ENCODE measurements at places on chromosomes 3 and 15.

- no peak for DNase-seq
Observed at GRCh38 chr3:69197922-69198530, 75.6 kb upstream of the LMOD3 start.

DNA sequence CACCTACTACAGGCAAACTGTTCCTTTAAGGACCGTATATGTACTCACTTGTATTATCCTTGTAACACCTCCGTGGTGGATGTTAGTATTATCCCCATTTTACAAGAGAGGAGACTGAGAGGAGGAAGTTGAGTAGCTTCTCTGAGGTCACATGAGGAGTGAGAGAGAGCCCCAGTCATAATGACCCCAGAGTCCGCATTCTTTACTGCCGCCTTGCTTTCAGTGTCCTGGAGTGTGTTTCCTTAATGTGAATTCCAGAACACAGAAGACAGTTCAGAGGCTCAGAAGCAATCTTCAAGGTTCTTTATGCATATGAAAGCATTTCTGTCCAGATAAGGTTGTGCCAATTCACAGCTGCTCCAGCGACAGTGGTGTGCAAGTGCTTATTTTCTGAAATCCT is 199.2 kb downstream of the CACNA2D3 start:
- no peak for DNase-seq

DNA sequence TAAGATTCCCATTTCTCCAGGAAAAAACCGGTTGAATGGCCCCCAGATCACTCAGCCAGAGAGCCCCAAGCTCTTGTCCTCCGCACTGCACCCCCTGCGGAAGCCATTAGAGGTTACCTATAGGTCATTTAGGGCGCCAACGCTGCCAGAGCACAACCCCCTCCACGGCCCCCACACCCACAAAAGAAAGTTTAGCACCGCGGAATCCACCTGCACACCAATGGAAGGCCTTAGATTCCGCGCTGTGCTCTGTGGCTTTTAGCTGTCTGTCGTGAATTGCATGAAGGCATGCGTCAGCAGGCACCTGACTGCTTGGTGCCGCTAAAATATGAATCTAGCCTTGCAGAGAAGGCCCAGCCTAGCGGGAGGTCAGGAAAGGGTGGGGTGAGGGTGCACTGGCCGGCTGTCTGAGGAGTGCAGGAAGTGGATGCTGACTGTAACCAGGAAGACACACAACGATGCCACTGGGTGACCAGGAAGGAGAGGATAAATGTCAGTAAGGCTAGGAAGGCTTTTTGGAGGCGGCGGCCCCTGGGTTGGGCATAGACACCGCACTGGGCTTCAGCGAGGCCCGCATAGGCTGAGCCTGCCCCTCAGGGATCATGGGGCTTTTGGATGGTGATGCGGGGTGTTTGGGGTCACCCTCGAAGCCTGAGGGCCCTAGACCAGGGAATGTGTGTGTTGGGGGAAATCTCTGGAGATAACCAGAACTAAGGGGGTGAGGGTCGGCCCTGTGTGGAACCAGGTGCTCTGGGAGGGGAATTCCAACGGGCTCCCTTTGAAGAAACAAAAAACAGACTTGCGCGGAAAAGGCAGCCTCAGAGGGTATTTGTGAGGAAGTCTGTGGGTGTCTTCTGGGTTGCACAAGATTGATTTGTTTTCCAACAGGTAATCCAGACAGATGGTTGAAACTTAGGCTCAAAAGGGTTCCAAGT is 976 bp upstream of the NUP210 start:
- DNase-seq = no peak

DNA sequence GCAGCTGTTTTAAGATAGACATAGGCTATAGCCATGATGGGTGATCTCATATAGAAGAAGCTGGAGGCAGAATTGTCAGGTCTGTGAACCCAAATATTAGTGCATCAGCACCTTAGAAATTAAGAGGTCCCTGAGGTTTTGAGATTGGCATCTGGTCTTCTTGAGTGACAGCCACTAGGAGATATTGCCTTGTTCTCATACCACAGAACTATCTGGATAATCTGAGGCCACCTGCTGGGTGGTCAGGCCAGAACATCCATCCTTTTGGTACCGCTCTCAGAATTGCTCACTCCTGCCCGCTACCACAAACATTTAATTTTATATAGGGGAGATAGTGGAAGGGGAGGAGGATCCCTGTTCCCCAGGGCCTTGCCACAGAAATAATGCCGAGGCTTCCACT is 210.6 kb upstream of the ZPLD1 start:
- DNase-seq = peak; percentile 3

DNA sequence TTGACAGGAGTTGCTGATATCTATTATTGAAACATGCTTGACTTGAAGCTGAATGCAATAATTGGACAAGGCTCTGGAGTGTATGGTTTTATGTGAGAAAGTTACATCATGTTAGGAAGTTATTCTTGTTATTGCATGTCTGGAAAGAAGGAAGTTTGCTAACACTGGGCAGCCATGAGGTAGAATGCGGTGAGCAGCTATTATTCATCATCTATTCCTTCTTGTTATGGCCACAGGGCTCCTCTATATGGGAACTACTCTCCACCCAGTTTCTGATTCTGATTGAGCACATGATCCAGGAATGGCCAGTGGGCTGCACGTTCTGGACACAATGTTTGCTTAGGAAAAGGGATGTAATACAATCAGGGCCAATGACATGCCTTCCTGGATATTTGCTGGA is 37.8 kb upstream of the SCN5A start:
- no peak for DNase-seq

DNA sequence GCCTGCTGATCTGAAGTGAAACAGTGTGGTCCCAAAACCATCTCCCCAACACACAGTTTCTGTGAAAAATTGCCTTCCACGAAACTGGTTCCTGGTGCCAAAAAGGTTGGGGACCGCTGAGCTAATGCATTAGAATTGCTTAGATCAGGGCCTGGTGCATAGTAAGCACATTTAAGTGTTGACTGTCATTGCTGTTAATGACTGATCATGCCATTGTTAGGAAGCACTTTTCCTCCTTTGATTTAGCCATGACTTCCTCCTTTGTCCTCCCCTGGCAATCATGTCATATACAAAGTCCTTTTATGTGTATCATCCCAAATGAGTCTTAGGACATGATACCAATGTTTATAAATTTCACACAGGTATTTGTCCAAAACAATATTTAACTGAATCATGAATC is 81.5 kb upstream of the ATP11B start:
- DNase-seq = no peak

- DNase-seq = no peak
Observed at GRCh38 chr3:62210011-62210410, 163.3 kb downstream of the FEZF2 start.

GRCh38 chr3:132071043-132071442 is 36.2 kb upstream of the CPNE4 start:
- DNase-seq = no peak

- no peak for DNase-seq
Observed at GRCh38 chr15:73630921-73631362, 2.2 kb downstream of the NPTN start.

- DNase-seq = no peak
Observed at GRCh38 chr3:118088696-118089095, 946.0 kb downstream of the IGSF11 start.

GRCh38 chr15:53458736-53459135 is 300.7 kb downstream of the WDR72 start:
- no peak for DNase-seq

DNA sequence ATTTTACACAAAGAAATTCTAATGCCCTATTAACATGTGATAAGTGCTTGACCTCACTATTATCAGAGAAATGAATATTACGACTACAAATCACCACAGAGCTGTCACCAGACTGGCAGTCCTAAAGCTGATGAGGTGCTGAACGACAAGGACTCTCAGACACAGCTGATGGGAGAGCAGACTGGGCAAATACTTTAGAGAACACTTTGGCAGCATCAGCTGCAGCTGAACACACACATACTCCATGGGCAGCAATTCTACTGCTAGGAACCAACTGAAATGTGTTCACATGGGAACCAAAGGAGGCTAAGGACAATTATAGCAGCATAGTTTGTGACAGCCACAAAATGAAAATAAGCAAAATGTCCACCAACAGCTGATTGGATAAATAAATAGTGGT is 45.5 kb downstream of the SUSD5 start:
- no peak for DNase-seq

- no peak for DNase-seq
Observed at GRCh38 chr3:169827712-169828111, 15.0 kb upstream of the LRRC34 start.

DNA sequence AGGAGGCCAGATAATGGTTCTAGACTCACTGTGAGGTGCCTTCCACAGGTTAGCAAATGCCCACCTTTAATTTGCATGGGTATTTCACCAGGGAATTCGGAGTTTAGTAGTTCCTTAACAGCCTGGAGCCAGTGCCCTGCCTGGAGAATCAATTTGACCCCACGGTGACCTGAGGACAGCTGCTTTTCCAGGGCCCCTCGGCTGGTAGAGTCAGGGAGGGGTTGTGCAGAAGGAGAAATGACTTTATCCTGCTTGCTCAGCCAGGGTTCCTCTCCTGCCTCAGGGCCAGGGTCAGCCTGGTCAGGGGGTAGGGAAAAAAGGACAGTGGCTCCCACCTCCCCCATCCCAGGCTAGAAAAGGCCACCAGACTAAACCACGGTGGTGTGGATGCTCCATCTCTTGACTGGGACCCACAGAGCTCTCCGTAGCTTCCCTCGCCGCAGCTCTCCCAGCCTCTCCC is 12.0 kb downstream of the DLL4 start:
- no peak for DNase-seq

DNA sequence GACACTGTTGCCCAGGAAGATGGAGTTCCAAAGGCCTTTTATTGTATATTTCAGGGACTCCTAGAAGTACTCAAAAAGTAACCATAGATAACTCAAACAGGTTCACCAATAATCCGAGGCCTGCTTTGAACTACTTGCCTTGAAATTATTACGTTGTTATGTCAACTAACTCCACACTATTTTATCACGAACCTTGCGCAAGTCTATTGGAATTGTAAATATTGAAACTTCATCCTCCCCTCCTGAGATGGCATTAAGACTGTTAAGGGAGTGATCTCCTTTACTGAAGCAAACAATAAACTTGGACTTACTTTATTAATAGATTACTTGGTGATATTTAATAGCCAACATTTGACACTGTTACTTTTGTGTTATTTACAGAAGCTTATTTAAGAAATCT is 199.6 kb upstream of the GADL1 start:
- no peak for DNase-seq

GRCh38 chr15:100495861-100496260 is 32.9 kb downstream of the CERS3 start:
- no peak for DNase-seq

GRCh38 chr3:31438742-31439141 is 94.0 kb upstream of the STT3B start:
- DNase-seq = no peak

- no peak for DNase-seq
Observed at GRCh38 chr3:171845481-171846284, 2.5 kb downstream of the TMEM212 start.

GRCh38 chr15:46677491-46677890 is 1039.8 kb upstream of the SEMA6D start:
- DNase-seq = no peak

- DNase-seq = no peak
Observed at GRCh38 chr15:34620142-34620541, 36.7 kb upstream of the GOLGA8B start.

GRCh38 chr15:100264994-100265640 is 76.7 kb downstream of the ADAMTS17 start:
- DNase-seq = no peak

DNA sequence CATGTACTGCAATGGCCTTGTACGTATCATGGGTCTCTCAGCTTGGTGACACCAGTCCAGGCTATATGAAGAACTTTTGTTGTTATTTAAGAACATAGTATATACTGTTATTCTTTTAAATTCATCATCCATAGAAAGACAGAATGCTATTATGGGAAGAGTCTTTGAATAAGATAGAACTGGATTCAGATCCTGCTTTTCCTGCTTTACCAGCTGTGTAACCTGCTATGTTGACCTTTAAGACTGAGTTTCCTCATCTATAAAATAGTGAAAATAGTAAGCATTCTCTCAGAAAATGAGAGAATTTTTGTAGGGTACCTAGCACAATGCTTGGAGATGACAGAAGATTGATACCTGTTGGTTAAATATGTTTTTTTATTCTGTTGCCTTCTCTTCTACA is 204.1 kb upstream of the TBL1XR1 start:
- no peak for DNase-seq

DNA sequence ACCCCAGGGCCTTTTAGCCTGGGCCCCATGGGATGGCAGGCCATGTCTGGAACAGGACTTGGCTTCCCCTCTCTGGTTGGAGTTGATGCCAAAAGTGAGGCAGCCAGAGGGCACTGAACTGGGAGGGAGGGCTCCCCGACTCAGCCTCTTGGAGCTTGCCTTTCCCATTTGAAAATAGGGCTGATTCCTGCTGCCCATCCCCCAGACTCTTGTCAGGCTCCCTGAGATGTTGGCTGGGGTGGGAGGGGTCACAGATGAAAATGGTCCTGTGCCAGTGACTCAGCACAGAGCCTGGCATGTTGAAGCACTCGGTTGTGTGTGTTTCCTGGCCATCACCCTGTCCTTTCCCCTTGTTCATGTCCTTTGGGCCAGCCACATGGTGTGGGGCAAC is 6.6 kb downstream of the PPCDC start:
- DNase-seq = no peak

DNA sequence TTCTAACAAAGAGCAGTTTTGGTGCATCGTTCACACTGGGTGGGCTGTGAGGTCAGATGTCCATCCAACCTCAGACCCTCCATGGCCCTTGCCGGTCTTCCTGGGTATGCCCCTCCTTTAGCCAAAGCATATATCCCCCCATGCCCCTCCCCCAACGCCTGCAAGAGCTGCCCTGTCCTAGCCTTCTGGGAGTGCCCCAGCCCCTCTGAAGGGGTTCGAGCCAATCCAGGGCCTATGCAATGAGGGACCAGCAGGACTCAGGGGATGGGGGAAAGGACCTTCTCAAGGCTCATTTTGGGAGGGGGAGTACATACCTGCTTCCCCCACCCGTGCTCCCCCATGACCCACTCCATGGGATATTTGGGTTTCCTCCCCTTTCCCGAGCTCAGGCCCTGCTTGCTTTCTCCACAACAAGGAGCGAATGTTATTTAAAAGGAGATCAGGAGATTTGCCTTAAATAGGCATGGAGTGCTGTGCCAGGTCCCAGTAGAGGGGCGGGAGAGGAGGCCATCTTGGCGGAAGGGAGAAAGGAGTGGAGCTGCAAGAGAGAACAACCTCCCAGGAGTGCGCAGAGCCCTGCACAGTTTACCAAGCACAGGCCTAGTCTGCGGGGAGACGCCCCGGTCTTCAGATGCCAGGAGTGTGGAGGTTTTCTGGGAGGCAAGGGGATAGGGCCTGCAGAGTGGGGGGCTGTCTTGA is 18.2 kb downstream of the PIF1 start:
- DNase-seq = no peak

DNA sequence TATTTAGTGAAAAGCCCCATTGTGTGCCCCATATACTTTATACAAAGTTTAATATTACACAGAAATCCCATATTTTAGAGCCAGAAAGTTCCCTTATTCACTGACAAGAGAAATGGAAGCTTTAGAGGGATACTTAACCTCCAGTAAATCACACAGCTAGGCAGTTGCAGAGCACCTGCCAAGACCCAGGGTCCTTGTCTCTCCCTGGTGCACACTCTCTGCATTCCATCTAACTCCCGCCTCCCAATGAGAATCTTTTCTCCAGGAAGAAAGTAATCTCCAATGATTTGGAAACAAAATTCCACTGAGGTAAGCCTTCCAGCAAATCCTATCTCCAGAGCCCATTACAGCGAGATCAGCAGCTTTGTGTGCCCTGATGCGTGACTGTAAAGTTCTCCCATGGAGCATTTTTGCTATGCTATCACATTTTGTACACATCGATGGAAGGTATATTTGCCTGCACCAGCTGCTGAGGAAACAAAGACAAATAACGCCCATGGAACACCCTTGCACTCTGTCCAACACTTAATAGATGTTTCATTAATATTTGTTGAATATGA is 41.4 kb downstream of the ULK4 start:
- DNase-seq = no peak
